Foreskin keratinocyte (primary cell): ENCODE measurements at places on chromosomes 3 and 15. TPM values are rescaled to one million over a fixed set of nuclear protein-coding genes. Genes with fewer than 3 reads are reported as not detected.
A peak's percentile ranks its signal among the peaks of the same experiment; 100 is the strongest.

DNA sequence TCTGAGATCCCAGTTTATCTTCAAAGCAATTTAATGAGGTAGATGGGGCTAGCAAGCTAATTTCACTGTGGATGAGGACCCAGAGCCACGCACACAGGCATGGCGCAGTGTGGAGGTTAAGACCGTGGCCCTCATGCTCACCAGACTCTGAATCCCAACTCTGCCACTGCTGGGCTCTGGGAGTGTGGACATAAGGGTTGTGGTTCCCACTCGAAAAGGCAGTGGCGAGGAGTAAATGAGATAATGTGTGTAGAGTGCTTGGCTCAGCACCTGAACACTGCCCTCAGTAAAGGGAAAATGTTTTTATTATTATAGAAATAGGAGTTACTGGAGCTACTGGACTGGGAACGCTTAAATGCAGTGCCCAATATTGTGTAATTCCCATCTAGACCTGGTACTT is 243.5 kb upstream of the TPM1 start:
- DNase-seq, result no peak

GRCh38 chr15:72562386-72562785 is 88.3 kb downstream of the ARIH1 start:
- DNase-seq, result no peak

DNA sequence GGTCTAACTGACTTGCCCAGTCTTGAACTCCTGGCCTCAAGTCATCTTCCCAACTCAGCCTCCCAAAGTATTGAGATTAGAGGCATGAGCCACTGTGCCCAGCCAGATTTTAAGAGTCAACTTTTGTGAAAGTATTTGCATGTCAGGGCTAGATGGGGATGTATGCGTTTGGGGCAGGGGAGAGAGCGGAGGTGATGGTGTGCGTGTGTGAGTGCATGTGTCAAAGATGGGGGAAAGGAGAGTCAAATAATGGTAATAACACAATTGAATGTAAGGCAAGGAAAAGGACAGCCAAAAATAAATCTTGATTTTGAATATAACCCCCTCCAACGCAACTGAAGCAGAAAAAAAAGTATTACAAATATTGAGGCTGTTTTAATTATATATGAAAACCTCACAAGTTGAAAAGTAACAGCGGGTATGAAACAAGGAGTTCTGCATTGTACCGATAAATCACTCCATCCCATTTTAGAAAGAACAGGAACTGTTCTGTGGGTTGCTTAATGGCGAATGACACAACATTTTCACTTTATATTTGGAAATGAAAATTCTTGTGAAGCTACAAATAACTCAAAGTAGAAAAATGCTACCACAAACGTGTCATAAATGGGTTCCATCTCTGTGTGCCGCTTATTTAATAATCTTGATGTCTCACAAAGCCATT is 29.9 kb upstream of the LDHAL6B start:
- no peak for DNase-seq

DNA sequence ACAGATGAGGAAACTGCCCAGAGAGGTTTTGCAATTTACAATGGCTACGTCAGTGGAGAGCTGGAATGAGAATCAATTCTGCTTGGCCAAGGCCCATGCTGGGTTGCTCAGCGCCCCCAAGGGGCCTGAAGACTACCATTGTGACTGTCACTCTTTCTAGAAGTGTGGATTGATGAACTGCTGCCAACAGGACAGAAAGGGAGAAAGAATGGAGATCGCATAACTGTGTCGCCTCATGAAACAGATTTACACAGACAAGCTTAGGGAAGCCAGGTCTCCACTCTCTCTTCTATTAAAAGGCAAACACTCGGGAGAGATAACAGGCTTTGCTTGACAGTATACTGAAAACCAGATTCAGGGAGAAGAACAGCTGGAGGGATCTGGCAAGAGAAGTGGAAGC is 160.0 kb downstream of the STT3B start:
- no peak for DNase-seq

DNA sequence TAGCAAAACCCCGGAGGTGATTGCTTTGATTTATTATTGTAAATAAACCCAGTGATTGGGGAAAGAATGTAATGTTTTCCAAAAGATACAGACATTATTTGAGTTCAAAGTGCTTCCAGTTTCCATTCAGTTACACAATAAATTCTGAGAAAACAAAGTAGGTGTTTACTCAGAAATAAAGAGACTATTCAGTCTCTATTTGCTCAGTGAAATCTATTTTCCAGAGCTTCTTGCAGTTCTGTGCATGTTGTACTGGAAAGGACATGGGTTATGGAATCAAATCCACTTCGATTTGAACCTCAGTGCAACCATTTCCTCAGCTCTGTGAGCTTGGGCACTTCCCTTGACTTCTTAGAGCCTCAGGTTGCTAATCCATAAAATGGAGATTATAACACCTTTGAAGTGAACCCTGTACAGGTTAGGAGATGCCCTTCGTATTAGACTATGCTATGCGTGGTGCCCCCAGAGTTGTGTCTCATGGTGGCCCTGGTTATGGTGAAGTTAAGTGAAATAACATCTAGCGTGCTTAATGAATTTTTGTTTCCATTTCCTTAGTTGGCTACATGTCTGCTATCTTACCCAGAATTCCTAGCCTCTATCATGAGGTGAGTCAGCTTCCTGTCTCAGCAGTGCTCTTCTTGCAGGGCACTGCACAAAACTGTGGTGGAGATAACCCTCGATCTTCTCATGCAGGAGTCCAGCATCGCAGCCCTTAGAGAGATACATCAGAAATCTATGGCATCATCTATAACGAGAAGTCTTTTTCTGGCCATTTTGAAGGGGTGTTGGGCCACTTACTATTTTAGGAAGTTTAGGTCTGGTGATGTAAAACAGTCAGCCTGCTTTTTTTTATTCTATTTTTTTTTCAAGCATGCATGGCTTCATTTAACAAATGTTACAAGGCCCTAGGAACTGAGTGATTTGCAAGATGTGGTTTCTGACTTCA is 97.7 kb downstream of the RPL39L start:
- DNase-seq, result no peak

GRCh38 chr15:91853948-91854638 is 585 bp downstream of the SLCO3A1 start:
- peak; percentile 43 for DNase-seq

DNA sequence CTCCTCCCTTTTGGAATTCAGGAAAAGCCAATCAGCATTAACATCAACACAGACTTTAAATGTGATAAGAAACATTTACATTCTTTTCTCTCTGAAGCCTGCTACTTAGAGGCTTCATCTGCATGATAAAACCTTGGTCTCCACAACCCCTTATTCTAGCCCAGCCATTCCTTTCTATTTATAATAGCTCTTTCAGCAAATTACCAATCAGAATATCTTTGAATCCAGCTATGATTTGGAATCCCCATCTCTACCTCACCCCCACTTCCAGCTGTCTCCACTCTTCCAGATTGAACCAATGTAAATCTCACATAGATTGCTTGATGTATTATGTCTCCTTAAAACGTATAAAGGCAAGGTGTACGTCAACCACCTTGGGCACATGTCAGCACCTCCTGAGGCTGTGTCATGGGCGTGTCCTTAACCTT is 139.7 kb downstream of the TUSC7 start:
- no peak for DNase-seq

- no peak for DNase-seq
Observed at GRCh38 chr3:20316238-20316637, 130.2 kb upstream of the SGO1 start.

DNA sequence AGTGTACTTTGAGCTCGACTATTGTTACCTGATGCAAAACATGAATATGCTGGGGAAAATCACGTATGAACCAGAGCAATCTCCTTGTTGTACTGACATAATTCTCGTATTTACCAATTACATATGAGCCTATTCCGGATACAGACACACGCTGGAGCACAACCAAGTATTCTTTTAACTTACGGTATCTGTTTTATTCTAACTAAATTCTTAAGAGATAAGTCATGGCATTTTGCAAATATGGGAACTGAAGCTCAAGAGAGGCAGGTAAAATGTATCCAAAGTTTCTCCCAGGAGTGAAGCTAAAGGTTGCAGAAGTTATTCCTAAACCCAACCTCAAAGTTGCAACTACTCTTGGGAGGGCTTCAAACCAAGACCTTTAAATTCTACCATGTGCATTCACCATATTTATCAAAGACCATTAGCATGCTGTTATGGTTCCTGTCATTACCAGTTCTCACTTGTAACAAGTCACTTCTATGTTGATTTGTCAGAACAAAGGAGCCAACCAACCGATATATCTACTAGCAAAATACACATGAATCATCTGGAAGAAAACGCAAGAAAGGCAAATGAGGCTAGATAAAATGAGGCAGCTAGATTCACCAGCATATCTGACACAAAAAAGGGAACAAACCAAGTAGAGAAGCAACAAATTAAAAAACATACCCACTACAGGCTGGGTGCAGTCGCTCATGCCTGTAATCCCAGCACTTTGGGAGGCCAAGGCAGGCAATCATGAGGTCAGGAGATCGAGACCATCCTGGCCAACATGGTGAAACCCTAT is 17.8 kb downstream of the TBL1XR1 start:
- peak; percentile 75 for DNase-seq

- no peak for DNase-seq
Observed at GRCh38 chr3:125470671-125471070, 49.3 kb downstream of the SNX4 start.

DNA sequence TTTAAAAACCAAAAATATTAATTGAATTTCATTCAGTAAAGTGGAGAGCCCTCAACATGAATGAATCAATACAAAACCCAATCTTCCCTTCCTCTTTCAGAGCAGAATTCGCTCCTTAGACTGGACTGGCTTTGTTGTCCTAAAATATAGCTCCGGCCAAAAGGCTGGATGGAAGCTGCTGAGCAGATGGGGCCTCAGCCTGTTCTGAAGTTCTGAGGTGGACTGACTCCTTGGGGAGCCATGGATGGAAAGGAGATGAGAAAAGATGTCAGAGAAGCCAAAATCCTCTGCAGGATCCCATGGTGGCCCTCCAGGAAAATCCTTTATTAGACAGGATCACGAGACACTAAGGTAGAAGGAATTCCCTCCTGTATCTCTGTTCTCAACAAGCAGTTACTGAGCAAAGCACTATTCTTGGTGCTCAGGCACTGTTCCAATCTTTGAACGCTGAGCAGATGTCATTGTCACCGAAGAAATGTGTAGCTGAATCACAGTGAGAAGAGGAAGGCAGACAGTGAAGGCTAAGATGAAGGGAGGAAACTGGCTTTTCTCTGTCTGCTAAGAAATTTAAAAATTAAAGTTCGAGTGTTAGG is 122.0 kb downstream of the SEMA6D start:
- DNase-seq, result no peak

- DNase-seq, result no peak
Observed at GRCh38 chr15:67267440-67267839, 12.9 kb downstream of the IQCH start.

DNA sequence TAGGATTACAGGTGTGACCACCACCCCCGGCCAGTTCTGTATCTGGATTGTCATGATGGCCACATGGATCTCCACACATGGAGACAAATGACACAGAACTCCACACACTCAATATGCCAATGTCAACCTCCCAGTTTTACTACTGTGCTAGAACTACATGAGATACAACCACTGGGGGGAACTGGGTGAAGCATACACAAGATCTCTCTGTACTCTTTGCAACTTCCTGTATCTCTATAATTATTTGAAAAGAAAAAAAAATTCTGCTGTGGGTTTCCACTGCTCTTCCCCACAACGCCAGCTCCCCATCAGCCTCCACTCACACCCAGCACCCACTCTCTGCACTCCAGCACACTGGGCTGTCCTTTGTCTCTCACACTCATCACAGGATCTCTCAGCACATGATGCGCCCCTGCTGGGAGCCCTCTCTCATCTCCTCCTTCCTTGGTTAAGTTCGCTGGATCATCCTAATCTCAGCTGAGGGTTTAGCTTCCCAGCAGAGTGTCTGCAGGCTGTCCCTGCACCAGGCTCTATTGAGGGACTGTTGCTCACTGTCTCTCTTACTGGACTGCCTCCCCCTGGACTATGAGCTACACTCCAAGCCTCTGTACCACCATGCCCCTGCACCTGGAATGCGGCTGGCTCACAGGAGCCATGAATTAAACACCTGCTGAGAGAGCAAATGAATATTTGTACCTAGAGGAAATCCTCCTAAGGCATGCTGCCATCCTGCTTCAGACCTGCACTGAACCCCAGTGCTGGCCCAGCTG is 10.7 kb upstream of the RAB43 start:
- no peak for DNase-seq

DNA sequence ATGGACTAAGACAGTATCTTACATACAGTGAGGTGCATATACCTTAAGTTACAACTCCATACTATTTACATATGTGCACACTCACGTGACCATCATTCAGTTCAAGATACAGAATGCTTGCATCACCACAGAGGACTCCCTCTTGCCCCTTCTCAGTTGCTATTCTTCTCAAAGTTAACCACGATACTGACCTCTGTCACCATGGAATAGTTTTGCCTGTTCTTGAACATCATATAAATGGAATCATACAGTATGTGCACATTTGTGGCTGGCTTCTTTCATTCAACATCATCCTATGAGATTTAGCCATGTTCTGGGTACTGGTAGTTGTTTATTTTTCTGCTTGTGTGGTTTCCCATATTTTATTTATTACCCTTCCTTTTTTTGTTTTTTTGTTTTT is 10.4 kb upstream of the ZSCAN2 start:
- DNase-seq, result no peak

DNA sequence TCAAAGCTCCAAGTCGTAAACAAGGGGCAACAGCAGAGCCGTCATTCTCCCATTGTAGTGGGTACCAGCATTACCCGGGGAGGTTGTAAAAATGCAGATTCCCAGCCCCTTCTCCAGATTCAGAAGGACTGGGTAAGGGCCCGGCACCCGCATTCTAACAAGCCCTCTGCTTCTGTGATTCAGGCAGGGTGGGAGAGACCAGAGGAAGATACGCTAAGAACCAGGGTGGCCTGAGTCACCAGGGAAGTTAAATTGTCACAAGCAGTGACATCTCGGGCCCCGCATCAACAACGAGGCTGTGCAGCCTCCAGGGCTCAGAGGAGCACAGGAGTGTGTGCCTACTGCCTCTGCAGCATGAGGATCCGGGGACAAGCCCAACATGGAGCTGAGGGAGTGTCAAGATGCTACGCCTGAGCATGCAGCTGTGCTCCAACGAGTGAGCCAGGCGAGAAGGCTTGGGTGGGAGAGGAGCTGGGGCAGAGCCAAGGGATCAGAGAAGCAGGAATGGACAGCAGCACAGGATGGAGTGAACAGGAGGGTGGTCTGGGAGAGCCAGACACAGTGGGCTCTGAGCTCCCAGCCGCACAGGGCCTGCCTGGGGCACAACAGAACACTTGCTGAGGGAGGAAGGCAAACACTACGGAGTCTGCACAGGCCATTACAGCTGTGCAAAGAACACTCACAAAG is 68.5 kb downstream of the CPN2 start:
- no peak for DNase-seq

GRCh38 chr3:15276028-15276724 is 56.2 kb downstream of the SH3BP5 start:
- DNase-seq, result no peak

- DNase-seq, result no peak
Observed at GRCh38 chr15:57534281-57534680, 57.4 kb upstream of the MYZAP start.

CADM2 gene
- total RNA-seq, result not detected in 2 replicates

HRG gene
- total RNA-seq, result 0.04 TPM in 1 of 2 replicates, not detected in the other

STAB1 gene
- total RNA-seq, result not detected in 2 replicates

FMN1 gene
- 1.7 TPM in 2 replicates for total RNA-seq
